ENCODE measurements at places on chromosomes 2 and 18.

DNA sequence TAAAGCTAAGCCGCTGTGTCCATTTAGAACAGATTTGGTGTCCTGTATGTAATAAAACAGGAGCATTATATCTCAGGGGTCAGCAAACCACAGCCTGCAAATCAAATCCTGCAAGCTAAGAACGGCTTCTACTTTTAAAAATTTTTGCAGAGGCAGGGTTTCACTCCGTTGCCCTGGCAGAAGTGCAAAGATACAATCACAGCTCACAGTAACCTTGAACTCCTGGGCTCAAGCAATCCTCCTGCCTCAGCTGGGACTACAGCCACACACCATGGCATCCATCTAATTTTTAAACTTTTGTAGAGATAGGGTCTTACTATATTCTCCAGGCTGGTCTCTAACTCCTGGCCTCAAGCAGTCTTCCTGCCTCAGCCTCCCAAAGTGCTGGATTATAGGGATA lies 28.6 kb upstream of the NPC1 start:
- no peak for DNase-seq

DNA sequence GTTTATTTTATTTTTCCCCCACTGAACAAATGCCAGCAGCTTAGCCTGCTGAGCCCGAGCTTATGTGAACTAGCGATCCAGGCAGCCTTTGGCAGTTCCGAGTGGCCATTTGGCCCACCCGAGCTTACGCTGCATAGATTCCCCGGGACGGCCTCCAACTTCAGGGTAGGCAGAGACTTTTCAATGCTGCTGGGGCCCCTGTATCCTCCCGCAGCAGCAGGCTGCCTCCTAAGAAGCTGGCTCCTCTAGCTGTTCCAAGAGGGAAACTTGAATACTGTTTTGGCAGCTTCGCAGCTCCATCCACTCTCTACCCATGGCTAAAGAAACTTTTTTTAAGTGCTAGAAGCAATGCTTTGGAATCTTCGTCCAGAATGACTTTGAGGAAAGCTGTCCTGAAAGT lies 295.2 kb downstream of the SS18 start:
- no peak for DNase-seq

DNA sequence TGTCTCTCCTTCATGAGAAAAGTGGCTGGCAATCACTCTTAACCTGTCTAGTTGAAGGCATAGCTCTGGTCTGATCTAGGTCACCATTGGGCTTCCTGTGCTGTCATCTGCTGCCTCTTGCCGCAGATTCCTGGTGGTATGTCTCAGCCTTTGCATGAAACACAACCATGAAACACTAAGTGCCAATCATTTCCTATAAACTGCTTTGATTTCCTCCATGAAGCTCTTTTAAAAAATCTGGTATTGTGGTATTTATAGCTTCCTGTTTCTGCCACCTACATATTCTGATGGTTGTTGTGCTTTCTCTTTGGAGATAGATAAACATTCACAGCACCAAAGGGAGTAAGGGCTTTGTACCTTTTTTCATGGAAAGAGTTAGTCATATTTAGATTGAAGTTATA lies 120.0 kb upstream of the EPC2 start:
- DNase-seq: no peak

GRCh38 chr18:12884406-12885323 lies 628 bp upstream of the PTPN2 start:
- no peak for DNase-seq

- DNase-seq: no peak
Measured at GRCh38 chr2:162579986-162580385, 236.1 kb downstream of the GCA start.

DNA sequence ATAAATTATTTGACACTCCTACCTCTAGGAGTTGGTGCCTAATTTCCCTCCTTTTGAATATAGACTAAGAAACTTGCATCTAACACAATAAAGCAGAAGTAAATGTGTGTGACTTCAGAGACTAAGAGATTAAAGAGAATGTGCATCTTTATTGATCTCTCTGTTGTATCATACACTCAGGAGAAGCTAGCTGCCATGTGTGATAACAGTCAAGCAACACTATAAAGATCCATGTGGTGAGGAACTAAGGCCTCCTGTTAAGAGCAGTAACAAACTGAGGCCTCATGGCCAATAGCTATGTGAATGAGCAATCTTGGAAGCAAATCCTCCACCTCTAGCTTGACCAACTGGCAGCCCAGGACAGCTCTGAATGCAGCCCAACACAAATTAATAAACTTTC lies 3.4 kb downstream of the FANCL start:
- no peak for DNase-seq

GRCh38 chr2:37886745-37887144 lies 38.3 kb upstream of the RMDN2 start:
- DNase-seq: no peak

DNA sequence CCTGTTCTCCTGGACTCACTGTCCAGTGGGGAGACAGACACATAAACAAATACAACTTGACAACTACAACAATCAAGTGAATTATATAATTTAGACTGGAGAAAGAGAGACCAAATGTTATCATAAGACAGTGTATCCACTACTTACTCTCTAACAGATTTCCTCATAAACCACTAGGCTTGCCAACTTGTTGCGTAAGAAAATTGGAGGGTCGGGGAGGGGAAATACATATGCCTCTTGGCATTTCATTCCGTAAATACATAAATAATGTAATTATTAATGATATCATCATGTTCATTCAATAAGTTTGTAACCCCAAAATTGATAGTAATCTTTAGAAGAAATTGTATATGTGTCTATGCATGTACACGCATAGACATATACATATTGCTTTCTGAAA lies 14.9 kb downstream of the RAB6D start:
- DNase-seq: no peak

- DNase-seq: no peak
Measured at GRCh38 chr2:230578106-230578505, 134.5 kb upstream of the CAB39 start.

DNA sequence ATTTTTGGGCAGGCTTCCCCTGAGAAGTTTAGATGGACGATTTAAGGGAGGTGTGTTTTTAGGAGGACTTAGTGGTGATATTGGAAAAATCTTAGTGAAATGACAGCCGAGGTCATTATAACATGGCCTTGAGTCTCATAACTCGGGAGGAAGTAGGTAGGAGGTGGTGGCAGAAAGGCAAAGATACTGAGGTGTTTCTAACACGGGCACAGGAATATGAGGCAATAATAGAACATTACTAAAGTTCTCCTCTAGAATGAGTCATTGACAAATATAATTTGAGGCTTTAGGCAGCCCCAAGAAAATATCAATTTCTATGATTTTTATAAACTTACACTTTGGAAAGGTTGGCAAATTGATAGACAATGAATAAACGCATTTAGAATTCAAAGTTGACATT lies 146.1 kb upstream of the ZEB2 start:
- no peak for DNase-seq

DNA sequence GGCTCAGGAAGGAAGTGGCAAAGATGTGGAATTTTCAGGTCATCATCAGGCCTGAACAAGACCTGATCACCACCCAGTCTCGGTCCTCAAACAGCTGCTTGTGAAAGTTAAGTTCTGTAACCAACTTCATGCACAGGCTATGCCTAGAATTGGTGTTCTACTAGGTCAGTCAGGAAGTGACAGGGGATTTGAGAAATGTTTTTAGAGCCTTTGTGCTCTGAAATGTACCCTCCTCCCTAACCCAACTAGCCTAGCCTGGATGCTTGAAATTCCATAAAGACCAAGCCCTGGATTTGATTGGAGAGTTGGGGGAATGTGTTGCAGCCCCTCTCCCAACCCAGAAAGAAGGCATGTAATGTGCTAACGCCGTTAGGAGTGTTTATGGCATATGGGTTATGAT lies 63.3 kb downstream of the TGOLN2 start:
- DNase-seq: no peak

GRCh38 chr2:234163510-234164045 lies 113.1 kb downstream of the SPP2 start:
- DNase-seq: no peak

- no peak for DNase-seq
Measured at GRCh38 chr2:37551783-37552182, 119.7 kb downstream of the CDC42EP3 start.

- no peak for DNase-seq
Measured at GRCh38 chr2:85385746-85386145, 24.4 kb downstream of the CAPG start.

GRCh38 chr2:233434666-233435330 lies 80.5 kb downstream of the DGKD start:
- no peak for DNase-seq

DNA sequence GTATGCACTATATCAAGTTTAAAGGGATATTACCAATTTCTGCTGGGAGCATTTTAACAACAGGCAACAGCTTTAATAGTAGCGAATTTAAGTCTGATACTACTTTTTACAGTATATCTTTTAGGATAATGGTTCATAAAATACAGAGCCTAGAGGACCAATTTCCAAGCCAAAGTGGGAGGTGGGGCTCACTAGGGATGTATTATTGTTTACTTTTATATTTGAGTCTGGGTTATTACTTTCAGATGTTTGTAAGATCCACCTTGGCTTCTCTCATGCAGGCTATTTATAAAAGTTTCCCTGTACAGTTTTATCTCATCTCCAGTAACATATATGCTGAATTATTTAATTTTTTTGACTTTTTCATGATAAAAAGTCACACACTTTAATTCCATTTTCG lies 242.0 kb downstream of the CMPK2 start:
- DNase-seq: no peak

DNA sequence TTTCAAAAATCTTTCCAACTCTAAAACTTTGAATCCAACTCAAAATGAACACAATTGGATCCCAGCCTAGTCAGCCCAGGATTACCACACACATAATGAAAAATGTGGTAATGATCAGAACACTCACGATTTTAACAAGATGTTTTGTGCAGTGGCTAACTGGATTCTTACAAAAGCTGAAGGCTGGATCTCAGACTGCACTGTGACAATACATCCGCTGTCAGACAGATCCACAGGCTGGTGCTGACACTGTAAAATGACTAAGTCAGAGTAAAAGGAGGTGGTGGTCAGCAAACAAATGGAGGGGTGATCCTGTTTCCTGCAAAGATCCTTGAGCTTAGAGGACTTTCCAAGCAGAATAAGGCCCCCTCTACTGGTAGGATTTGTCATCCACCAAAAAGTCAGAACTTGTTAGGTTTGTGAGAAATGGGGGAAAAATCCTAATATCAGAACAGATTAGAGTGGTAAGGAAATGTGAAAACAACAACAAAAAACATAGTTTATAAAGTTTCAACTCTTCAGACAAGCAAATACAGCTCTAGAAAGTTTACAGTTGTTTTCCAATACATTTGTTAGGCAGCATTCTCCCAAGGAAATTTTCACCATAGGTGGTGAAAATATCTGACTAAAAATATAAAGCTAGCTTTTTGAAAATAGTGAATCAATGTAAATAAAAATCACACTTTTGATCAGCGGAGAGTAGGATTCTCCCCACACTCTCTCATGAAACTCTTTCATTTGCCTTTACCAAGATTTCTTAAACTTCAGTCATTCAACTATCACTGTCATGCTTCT lies 211.9 kb downstream of the AGPS start:
- peak; percentile 22 for DNase-seq

DNA sequence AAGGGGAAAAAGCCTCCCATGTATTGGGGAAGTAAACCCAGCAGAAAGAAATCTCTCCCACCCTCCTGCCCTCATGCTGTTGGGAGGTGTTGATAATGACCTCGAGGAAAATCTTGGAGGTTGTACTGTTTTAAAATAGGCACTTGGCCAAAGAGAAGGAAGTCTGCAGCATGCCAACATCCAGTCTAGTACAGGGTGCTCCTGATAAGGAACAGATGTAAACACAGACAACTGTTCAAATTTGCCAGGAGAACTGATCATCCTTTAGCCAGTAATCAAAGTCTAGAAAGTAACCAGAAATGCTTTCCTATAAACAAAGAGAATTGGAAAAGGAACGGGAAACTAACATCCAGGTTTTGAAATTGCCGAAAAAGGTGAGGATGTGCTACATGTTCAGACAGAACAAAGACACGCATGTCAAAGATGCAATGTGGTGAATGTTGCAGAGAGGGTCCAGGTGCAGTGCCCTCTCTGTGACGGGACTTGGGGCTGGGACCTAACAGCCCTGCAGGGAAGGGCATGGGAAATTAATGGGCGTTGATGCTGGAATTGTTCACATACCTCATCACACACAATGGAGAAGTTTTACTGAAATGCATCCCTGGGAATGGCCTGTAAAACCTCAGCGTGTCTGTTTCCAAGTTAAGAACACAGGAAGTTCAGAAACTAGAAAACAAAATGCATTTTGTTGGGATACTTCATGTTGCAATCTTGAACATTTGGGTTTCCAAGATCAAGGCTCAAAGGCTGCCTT lies 125.7 kb upstream of the RND3 start:
- DNase-seq: no peak
